Stimulated activated CD4-positive, alpha-beta T cell treated with anti-CD3 and anti-CD28 coated beads, Interleukin-15, amount 100 ng/mL, for 24 hours (primary cell): ENCODE measurements at places on chromosomes 1 and 21.

DNA sequence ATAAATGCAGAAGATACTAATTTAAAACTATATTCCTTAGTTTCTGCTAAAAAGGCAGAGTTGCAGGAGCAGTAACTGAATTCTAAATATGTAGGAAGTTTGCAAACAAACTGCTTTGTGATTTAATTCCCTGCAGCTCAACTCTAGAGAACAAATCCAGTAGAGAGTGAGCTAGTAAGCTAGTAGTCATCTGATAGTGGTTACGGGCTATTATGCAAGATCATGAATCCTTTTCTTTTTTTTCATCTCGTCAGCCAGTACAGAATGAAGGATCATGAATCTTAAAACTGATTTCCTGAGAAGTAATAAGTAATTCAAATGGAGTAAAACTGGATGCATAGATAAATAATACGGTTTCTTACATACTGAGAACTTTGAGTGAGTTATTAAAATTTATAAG is 3.3 kb downstream of the DPH5 start:
- no peak for DNase-seq

DNA sequence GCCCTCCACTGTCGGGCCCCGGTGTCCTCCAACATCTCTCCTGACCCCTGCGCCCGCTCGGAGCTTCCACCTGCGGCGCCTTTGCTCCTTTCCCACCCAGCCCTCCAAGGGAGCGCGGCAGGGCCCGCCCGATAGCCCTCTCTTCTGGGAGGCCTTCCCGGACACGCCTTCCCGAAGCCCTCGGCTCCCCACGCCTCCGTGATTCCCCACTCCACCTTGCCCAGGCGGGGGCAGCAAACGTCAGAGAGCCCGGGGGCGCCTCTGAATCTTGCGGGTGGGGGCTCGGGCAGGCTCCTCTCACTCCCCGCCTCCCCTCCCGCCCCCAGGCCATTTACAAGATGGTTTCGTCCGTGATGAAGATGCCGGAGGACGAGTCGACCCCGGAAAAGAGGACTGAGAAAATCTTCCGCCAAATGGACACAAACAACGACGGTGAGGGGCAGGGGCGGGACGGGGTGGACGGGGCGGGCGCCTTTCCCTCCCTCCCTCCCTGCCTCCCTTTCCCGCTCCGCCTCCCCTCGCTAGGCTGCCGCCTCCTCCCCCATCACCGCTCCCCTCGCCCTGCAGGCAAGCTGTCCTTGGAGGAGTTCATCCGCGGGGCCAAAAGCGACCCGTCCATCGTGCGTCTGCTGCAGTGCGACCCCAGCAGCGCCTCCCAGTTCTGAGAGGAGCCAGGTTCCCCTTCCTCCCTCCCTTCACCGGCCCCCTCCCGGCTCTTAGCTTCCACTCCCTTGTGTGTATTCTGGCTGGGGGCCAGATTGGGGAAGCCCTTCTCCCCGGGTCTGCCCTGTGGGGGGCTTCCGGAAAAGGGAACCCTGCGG is 7.1 kb downstream of the HPCA start:
- peak; percentile 32 for DNase-seq

DNA sequence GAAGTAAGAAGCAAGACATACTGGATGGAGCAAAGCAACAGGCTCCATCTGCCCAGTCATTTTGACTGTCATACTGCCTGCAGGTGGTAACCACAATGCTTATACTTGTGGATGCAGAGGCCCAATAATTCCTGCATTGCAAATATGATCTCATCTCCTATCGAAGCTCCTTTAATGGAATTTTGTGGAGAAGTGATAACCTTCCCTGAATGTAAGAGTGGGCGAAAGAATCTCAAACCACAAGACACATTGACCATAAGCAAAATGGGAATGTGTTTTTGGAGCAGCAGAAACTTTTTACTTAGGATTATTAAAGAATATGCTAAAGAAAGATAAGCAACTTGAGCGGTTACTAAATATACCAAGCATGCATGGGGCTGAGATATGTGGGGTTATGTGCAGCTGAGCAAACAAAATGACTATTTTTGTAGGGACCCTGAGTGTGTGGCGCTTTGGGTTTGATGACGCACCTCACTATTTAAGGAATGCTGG is 77.4 kb upstream of the BACH1 start:
- DNase-seq, result no peak

DNA sequence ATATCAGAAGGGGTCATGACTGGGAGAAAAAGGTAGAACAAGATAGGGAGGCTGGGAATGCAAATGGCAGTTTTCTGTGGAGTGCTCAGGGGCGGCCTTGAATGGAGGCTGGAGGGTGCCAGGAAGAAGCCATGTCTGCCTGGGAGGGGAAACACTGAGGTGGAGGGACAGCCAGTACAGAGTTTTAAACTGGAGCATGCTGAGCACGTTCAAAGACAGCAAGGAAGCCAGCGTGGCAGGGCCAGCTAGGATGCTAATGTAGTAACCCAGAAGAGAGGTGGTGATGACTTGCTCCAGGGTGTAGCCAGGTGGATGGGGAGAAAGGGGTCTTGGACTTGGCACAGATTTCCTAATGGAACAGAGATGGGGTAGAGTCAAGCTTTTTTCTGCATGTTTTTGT is 445.8 kb upstream of the VAMP3 start:
- no peak for DNase-seq

DNA sequence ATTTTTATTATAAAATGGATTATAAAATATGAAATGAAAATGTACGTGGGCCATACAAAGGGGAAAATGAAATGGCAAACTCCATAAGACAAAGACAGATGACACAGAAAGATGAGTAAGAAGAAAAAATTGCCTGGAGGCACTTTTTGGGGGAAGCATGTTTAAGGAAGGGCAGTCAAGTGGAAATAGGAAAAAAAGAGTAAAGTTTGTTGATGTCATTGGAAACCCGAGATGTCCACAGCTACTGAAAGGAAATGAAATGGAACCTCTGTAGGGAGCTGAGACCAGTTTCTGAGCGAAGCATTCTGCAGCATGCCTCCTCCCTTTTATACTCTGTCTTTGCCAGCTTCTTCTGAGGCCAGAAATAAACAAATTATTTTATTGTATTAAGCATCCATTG is 203.4 kb upstream of the UBE2U start:
- no peak for DNase-seq

- DNase-seq, result no peak
Observed at GRCh38 chr1:222975472-222976122, 160.8 kb downstream of the DISP1 start.

DNA sequence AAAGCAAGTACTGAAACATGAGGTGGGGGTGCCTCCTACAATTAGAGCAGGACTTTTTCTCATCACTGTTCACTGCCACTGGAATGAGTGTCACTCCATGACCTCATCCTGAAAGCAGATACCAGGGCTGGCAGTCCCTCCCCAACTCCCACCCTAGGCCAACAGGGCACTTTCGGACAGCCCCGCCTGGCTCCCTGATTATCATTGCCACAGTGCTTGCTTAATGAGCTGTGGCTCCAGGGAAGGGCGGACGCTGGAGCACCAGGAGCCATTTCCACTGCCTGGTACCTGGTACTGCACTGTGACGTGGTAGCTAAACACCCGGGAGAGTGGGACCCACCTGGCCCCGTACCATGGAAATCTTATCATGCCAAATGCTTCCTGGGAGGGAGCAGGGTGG is 22.3 kb downstream of the SLC9A1 start:
- DNase-seq, result no peak

DNA sequence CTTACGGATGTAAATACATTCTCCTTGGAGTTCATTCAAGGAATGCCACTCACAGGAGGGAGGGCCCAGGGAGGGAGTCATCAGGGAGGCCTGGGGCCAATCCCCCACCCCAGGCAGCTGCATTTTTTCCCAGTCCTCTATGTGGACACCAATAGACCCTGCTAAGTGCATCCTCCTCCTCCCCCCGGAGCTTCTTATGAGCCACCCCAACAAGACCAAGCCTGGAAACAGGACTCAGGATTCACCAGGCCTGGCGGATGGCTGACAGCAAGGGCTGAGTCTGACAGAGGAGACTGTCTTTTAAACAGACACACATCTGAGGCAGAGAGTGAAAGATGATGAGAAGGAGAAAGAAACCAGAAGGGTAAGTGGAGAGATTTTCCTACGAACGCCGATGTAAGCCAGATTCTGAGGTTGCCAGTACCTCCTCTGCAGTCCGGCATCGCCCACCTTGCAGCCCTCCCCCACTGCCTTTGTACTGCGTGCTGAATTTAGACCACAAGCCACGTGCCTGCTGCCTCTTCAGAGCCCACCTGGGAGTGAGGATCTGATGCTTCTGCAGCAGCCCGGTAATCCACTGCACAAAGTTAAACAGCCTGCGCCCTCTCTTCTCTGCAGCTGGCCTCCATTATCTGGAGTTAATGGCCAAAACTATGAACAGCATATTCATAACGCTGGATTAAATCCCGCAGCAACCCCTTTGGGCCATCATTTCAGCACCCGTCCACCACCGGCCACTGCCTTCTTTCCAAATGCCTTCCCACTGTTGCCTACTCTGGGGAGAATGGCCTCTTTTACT is 17.6 kb upstream of the SFPQ start:
- DNase-seq, result no peak

DNA sequence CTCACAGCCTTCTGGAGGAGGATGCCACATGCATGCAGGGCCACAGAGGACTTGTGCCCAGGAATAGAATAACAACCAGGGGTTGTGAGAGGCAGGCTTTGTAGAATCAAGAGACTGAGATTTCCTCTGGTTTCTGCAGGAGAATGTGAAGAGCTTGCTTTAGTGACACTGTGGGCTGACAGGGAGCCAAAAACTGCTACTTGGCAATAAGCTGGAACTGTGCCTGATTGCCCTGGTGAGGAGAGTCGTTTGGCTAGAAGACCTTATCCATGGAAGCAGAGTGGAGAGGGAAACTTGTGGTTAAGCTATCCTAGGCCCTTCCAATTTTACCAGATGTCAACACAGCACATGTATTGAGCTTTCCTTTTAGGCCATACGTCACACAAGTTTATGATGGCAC is 902.1 kb downstream of the MRPL39 start:
- DNase-seq, result no peak

DNA sequence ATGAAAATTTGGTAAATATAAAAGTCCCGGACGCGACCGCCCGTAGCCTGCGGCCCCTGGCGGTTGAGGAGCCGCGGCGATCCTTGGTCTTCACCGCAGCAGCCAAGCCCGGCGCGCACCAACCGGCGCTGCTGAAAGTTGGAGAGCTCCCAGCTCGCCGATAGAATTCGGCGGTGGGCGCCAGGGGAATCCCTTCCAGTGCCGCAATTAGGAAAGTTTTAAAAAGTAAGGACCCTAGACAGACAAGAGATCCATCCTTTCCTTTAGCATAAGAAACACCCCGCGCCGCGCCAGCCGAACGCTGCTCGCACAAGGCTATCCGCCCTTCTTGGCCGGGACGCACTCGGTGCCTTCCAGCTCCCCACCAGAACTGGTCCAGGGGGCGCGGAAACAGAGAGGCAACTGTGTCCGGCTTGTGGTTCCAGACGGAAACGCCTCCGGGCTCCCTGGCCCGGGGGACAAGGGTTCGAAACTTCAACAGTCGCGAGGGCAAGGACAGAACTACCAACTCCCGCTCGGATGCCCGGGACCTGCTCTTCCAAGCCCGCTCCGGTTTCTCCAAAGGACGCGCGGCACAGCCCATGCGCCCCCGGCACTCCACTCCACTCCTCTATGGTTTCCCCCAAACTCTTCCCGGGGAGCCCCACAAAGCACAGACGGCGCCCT is 1.7 kb downstream of the FAM78B start:
- peak; percentile 52 for DNase-seq

DNA sequence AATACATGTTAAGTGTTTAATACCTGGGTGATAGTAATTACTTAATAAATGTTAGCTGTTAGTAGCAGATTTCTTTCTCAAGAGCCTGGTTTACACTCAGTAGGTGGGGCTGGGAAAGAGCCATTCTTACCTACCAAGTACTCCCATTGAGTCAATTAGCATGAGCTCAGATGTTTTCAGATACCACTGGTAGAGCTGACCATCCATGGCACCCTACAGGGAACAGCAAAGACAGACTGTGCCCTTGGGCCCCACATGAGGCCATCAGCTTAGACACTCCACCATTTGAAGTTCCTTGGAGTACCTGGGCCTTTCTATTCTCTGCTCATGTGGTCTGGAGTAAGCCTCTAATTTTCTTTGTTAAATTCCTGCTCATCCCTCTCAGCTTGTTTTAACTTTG is 179.3 kb downstream of the CACNA1E start:
- no peak for DNase-seq

DNA sequence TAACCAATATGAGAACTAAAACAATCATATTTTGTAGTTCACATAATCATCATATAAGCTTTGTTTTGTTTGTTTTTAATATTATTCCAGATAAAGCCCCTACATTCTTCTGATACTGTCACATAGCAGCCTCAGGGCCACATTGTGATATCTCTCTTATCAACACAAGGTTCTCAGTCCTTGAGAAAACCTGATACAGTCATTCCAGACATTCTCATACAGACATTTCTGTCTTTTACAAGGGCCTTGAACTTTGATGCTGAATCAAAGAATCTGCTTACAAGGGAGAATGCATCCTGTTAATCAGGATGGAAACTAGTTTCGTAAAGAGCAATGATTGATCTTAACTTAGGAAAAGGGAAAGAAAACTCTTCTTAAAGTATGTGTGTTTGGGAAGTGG is 12.7 kb upstream of the VCAM1 start:
- no peak for DNase-seq

DNA sequence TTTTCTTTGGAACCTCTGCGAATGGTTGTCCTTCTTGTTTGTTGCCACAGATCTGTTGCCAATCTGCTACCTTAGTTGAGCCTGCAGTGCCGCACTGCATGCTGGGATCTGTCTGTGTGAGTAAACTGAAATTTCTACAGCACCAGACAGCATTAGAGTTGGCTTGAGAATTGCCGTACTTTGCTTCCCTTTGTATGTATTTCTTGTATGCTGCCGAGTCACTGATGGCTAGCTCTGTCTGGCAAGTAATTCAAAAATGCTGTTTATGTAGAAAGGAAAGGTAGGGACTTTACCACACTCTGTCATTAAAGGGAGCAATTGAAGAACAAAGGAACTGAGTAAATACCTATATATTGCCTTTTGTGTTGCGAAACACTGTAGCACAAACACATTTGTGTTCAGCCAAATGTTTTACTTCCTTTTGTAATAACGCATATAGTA is 857.4 kb downstream of the USP25 start:
- DNase-seq, result no peak

GRCh38 chr1:206517784-206518183 is 10.5 kb downstream of the RASSF5 start:
- no peak for DNase-seq

GRCh38 chr1:54135436-54136120 is 17.2 kb downstream of the CDCP2 start:
- DNase-seq, result no peak

GRCh38 chr1:48079096-48079495 is 81.9 kb upstream of the TRABD2B start:
- no peak for DNase-seq

- DNase-seq, result no peak
Observed at GRCh38 chr21:31284797-31285397, 59.2 kb downstream of the TIAM1 start.

GRCh38 chr1:236345728-236346127 is 48.4 kb upstream of the EDARADD start:
- peak; percentile 6 for DNase-seq

DNA sequence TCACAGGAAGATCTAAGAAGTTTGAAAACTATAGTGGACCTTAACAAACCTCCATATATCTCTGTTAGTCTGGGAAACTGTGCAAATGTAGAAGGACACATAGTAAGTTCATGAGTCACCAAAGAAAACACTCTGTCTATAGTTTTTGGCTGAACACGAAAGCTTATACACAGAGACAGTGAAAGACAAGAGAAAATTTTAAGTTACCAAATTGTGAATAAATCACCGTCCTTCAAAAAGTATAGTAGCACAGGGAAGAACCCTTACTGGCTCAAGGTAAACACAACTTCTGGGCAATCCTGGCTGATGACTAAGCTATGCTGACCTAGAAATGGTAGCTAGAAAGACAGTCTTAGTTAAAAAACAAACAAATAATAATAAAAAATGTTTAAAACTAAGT is 1057.9 kb downstream of the AMY1C start:
- no peak for DNase-seq
